ENCODE measurements at places on chromosomes 6 and 20.

- no peak for DNase-seq
These were observed 67.5 kb downstream of the KCNQ5 start for GRCh38 chr6:72689107-72689954.

- no peak for DNase-seq
These were observed 111.0 kb downstream of the SOBP start for GRCh38 chr6:107600936-107601335.

DNA sequence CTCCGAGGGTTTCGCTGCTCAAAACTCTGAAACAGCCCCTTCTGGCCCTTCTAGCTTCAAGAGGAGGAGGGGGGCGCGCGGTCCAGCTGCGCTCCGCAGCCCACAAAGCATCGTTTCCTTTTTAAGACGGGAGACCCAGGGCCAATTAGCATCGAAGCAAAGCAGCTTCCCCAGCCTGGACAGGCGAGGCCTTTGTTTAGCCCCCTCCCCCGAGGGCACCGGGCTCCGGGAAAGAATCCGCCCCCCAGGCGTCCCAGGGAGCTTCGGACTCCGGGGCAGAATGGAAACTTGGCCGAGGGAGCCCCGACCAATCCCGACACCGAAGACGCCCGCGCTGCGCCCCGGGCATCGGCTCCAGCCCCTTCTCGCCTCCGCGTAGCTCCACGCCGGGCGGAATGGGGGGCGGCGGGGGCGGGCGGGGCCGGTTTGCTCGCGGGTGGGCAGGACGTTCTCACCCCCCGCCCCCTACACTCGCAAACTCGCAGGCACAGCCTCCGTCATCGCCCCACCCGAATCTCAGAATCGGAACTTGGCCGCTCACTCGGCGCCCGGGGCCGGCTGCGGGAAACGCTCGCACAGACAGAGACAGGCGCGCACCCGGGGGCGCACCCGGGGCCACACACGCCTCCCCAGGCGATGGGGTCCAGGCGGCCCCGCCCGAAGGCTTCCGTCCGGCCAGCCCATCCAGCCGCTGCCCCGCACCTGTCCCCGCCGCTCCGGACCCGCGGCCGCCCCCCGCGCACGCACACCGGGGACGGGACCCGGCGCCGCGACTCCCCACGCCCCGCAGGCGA, 628 bp downstream of the NKAIN4 start:
- no peak for DNase-seq

GRCh38 chr20:54110041-54110440, 39.6 kb upstream of the BCAS1 start:
- DNase-seq, result no peak

DNA sequence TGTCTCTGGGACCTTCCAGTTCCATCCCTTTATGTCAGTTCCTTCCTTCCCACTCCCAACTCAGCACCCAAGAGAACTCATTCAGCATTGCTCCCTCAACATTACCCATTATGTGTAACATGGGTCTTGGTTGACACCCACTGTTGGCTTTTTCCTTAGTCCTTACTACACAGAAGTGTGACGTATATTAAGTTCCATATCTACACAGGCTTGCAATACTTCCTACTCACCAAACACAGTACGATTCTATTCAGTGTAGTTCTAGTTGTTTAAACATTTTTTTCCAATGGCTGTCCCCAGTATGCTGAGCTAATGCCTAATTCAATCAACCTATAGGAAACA, 37.7 kb downstream of the ARHGAP18 start:
- DNase-seq, result no peak

- no peak for DNase-seq
These were observed 55.4 kb downstream of the ZBTB2 start for GRCh38 chr6:151335930-151336329.

- DNase-seq, result no peak
These were observed 45.0 kb upstream of the IRF4 start for GRCh38 chr6:346386-347030.

DNA sequence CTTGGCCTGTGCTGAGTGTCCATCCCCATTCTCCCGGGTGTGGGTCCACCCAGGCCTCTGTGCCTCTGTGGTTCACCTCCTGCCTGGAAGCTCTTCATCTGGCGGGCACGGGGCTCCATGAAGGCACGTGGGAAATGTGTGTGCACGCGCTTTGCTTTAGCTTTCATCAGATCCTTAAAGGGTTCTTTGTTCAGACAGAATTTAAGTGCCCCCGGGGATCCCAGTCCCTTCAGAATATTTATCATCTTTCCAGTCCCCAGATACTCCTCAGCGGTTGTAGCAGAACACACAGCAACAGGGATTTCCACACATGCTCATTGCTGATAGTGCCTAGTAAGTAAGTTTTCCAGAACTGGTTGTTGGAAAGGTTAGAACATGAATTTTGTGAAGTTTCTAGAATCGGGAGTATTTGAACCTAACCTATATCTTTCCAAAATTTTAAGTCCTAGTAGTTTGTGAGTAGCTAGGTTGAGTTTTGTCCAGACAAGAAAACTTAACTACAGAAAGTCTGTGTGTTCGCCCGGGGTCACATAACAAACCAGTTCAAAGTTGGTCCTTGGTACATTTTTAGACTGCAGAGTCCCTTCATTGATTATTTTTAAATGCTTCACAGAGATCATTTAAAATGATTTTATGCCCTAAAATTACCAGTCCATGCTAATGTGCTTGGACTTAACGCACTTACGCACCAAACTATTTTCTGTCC, 67.7 kb downstream of the RPP40 start:
- no peak for DNase-seq

GRCh38 chr6:11458509-11458908, 79.0 kb upstream of the TMEM170B start:
- DNase-seq, result no peak

DNA sequence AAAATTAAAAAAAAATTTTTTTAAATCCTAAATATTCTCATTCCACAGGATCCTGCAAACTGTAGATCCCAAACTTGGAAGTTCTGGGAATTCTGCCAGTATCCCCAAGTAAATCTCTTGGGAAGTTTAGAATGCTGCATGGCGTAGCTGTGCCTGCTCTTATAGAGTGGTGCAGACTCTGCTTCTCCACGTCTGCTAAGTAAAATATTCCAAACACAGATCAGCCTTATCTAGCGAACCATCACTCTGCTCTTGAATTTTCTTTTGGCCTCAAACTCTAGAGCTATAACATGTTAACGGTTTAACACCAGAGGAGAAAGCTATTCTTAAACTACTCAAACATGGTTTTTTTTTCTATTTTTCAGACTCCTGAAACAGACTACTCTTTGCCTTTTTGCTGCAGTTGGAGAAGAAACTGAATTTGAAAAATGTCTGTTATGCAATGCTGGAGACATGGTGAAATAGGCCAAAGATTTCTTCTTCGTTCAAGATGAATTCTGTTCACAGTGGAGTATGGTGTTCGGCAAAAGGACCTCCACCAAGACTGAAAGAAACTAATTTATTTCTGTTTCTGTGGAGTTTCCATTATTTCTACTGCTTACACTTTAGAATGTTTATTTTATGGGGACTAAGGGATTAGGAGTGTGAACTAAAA, 138.5 kb upstream of the AKAP12 start:
- DNase-seq, result no peak

- DNase-seq, result no peak
These were observed 6.7 kb upstream of the RBM38 start for GRCh38 chr20:57384486-57384885.

DNA sequence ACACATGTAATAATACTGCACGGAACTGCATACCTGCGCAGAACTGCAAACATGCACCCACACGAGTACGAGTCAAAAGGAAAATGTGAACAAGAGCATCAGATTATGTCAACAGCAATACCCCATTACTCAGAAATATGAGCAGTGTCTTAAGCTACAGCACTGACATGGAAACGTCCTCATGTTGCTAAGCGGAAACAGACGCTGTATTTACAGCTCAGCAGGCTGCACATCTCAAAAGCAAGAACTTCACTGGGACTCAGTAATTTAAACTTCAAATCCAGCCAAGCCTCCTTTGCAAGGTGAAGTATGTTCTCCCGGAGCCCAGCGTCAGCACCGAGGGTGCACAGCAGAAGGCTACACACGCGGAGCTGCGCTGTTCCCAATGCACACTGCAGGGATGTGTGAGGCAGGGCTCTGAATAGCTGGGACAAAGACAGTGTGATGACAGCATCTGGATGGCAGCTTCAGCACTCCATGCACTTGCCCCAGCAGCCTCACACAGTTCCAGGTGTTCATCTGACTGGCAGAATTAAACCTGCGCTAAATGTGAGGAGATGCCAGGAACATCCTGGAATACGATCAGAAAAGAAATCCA, 202.8 kb downstream of the WDR27 start:
- no peak for DNase-seq

GRCh38 chr6:77373955-77374354, 89.3 kb downstream of the HTR1B start:
- DNase-seq, result no peak

DNA sequence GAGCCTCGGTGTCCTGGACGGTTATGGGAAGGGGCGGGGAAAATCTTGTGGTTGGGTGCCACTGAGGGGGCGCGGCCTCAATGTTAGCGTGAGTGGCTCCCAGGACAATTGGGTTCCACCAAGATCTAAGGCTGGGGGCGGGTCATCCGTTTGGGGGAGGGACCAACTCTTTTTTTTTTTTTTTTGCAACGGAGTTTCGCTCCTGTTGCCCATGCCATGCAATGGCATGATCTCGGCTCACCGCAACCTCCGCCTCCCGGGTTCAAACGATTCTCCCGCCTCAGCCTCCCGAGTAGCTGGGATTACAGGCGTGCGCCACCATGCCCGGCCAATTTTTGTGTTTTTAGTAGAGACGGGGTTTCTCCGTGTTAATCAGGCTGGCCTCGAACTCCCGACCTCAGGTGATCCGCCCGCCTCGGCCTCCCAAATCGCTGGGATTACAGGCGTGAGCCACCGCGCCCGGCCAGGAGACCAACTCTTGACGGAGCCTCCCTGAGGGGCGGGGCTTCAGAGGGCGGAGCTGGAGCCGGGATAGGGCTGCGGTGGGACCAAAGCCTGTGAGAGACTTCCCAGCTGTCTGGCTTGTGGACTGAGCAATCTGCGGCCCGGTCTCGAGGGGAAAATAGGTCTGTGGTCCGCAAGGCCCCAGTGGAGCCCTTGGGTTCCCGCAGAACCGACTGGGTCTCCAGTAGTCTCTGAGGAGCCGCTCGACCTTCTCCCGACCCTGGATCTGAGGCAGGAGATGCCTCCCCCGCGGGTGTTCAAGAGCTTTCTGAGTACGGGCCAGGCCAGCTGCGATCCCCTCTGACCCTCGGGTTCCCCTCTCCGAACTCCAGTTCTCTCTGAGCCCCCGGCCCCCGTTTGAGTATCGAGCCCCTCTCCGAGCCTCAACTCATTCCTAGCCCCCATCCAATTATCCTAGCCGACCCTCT, 1.1 kb downstream of the SPAG4 start:
- peak; percentile 47 for DNase-seq

GRCh38 chr6:24660105-24660504, 6.6 kb downstream of the TDP2 start:
- no peak for DNase-seq

DNA sequence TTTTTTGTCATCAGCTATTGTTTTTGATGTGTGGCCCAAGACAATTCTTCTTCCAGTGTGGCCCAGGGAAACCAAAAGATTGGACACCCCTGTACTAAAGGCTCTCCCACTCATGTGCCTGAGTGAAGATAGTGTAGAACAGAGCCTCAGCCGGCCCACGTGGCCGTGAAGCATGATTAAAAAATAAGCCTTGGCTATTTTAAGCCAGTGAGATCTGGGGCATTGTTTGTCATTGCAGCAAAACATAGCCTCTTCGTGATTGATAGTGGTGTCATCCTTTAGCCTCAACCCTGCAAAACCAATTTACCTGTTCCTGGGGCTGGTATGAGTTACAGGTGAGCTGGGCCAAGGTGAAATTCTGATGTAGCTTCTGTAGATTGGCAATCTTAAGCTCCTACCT, 85.3 kb downstream of the TULP4 start:
- DNase-seq, result no peak

- DNase-seq, result no peak
These were observed 52.6 kb downstream of the ANKRD60 start for GRCh38 chr20:58175836-58176235.

GRCh38 chr6:85460921-85461797, 11.3 kb downstream of the NT5E start:
- DNase-seq, result peak; percentile 10

GRCh38 chr6:68651011-68651985, 16.2 kb downstream of the ADGRB3 start:
- DNase-seq, result no peak

- no peak for DNase-seq
These were observed 211.1 kb upstream of the PRDM1 start for GRCh38 chr6:105874835-105875626.

GRCh38 chr6:130788954-130789353, 38.3 kb upstream of the SMLR1 start:
- no peak for DNase-seq

- no peak for DNase-seq
These were observed 85.5 kb upstream of the HTR1B start for GRCh38 chr6:77548662-77549366.

DNA sequence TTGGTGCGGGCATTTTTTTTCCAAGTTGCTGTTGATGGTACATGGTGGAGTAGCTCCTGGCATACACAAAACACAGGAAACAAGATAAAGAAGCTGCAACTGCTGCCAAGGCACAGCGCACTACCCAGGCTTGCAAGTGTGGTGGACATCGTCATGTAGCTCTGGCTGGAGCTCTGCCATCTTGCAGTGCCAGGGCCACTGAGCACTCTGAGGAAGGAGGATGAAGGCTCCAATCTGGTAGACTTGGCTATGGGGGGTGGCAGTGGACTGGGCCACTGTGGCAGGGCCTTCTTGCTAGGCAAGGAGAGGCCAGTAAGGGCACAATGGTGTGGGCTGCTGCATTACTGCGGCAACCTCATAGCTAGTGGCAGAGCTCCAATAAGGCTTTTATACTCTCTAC, 263.5 kb downstream of the CENPW start:
- DNase-seq, result no peak

- DNase-seq, result no peak
These were observed 24.2 kb upstream of the TAGAP start for GRCh38 chr6:159068904-159069578.

DNA sequence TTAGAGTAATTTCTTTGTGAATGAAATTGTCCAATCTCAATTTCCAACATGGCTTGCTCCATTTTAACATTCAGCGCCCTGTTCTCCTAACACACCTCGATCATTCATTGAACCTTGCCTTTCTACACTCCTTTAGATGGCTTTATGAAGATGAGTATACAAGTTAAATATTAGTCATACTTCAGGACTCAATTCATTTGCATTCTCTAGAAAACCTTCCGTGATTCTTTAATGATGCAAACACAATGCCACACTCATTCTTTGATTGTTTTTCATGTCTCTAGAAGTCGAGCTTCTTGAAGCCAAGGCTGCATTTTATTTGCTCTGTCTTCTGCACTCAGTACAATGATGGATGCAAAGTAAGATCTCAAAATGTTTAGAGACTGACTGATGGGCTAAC, 641.2 kb downstream of the DOK5 start:
- DNase-seq, result no peak
